ENCODE measurements at places on chromosomes 16 and 17.

- no peak for DNase-seq
Measured at GRCh38 chr16:25258861-25259179, 1.2 kb upstream of the ZKSCAN2 start.

- DNase-seq: no peak
Measured at GRCh38 chr16:52101246-52101645, 445.7 kb downstream of the TOX3 start.

- DNase-seq: no peak
Measured at GRCh38 chr17:32102172-32102571, 40.1 kb upstream of the RHOT1 start.

GRCh38 chr16:67437513-67437912 is 6.6 kb downstream of the HSD11B2 start:
- no peak for DNase-seq

GRCh38 chr16:22915003-22915402 is 101.0 kb downstream of the HS3ST2 start:
- no peak for DNase-seq

GRCh38 chr16:64406770-64407181 is 715.1 kb downstream of the CDH11 start:
- DNase-seq: no peak

- DNase-seq: no peak
Measured at GRCh38 chr17:3870871-3871306, 22.0 kb downstream of the CAMKK1 start.

DNA sequence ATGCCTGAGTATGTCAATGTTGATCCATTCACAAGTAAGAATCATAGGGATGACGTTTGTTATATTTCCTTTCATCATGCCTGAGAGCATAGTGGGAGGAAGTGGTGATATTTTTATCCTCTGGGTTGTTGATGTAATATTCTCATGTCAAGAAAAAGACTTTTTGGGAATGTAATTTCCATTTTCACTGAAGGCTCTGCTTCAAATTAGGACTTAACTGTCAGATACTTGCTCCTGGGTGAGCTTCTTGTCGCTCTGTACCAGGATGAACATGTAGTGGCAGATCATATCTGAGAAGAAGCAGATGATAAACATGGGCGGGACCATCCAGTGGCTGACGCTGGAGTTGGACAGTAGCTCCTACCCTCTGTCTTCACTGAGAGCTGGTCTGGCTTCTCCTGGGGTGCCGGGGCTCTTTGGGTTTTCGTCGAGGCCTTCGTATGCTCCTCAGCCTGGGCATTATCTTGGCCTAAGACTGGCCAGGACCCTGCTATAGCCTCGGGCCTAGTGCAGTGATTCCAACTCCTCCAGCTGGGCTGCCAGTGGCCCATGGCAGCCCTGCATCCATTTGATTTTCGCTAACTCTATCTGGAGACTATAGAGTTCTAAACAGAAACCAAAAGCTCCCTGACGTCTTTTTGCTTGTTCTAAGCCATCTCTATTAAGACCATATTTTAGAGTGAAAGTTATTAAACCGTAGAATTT is 19.7 kb downstream of the CYB5B start:
- DNase-seq: peak; percentile 32

- no peak for DNase-seq
Measured at GRCh38 chr16:51500306-51500705, 349.2 kb upstream of the SALL1 start.

GRCh38 chr17:62674841-62675240 is 47.4 kb downstream of the MRC2 start:
- DNase-seq: no peak

GRCh38 chr17:33492731-33493265 is 199.7 kb upstream of the ASIC2 start:
- DNase-seq: no peak

- DNase-seq: peak; percentile 20
Measured at GRCh38 chr16:4212934-4213296, 29.0 kb downstream of the SRL start.

DNA sequence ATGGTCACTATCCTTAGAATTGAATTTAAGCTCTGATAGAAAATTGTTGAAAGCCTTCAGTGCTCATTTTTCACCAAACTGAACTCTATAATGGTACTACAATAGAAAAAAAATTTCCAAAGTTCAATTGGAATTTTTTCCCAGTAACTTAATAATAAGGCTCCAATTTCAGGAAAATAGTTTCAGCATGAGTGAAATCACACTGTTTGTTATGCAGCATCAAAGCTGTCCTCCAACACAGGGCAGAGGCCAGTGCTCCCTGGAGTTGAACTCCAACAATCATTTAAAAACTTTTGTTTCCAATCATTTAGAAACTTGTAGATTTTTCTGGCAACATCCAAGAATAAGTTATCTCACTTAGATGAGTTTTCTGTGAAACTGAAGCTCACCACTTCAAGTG is 103.1 kb upstream of the HSBP1 start:
- DNase-seq: no peak

- DNase-seq: peak; percentile 94
Measured at GRCh38 chr17:8153525-8153956, 1.3 kb upstream of the PER1 start.

- no peak for DNase-seq
Measured at GRCh38 chr16:48556243-48556912, 53.6 kb downstream of the N4BP1 start.

GRCh38 chr17:39599665-39600231 is 8.0 kb downstream of the NEUROD2 start:
- no peak for DNase-seq

DNA sequence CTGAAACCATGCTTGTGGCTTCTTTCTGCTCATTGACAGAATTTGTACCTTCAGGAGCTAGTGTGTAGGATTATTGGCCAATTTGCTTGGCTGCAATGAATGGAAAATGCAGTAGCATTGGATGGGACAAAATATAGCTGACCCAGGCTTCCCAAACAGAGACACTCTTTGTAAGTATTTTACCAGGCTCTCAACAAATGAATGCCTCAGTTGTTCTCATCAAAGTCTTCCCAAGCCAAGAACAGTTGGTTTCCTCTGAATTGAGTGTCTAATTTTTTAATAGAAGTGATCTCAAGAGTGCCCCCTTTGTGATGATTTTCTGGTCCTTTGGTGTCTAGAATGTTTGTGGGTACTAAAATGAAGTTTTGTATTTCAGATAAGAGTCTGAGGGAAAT is 140.9 kb downstream of the SHISA9 start:
- DNase-seq: no peak

GRCh38 chr17:12646761-12647422 is 18.8 kb upstream of the MYOCD start:
- DNase-seq: no peak

GRCh38 chr17:66795486-66795885 is 39.4 kb upstream of the CACNG5 start:
- DNase-seq: no peak

DNA sequence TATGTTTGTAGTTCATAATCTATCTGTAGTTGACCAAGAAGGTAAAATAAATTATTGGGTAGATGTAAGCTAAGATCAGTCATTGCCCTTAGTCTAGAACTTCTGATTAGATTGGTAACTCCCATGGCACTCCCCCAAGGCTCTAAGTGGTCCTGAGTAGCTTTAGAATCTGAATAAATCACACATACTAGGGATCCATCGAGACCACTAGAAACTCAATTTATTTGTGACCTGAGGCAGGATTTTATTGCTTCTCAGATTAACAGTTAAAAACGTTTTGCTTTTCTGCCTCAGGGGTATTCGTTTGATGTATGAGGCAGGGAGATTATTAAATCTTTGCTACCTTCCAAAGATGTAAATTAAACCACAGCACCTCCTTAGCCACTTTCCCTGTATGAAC is 24.9 kb downstream of the CMTR2 start:
- DNase-seq: no peak

DNA sequence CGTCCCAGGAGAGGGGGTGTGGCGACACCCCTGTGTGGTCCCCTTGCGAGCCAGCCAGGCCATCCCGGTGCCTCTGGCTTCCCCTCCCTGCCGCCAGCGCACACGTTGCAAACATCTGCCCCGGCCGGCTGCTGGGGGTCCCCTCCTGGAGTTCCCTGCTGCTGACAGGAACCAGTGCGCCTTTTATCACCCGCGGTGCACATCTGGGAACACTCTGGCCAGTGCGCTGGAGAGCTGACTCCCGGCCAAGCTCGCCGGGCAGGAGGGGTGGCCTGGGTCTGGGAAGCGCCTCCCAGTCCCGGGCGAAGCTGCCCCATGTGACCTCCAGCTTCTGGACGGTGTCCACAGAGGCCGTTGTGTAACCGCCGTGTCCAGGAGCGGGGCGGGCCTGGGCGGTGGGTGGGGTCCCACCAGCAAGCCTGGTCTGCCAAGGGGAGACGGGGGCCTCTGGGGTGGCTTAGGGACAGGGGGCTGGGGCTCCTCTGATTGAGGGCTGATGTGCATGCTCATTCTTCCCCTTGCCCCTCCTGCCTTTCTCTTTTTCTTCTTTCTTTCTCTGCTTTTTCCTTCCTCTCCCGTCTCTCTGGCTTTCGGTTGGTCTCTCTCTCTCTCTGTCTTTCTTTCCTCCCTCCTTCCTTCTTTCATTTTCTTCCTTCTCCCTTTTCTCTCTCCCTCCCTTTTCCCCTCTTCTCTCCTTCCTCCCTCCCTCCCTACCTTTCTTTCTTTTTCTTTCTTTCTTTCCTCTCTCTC is 25.2 kb upstream of the CIBAR2 start:
- DNase-seq: peak; percentile 92

DNA sequence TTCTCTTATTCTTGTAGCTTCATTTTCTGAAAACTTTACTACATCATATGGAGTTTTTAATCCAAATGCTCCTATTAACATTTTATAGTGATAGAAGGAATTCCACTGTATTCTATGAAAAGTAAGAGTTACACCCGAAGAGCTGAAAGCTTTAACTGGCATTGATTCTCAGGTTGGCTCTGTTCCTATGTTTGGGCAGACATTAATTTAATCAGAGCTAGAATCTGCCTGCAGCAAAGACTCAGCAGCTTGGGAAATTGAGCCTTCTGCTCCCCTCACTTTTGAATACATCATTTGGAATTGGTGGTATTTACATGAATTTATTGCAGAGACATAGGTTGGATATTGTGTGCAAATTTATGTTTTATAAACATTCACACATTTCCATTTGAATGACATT is 1494.7 kb downstream of the CDH8 start:
- DNase-seq: no peak

DNA sequence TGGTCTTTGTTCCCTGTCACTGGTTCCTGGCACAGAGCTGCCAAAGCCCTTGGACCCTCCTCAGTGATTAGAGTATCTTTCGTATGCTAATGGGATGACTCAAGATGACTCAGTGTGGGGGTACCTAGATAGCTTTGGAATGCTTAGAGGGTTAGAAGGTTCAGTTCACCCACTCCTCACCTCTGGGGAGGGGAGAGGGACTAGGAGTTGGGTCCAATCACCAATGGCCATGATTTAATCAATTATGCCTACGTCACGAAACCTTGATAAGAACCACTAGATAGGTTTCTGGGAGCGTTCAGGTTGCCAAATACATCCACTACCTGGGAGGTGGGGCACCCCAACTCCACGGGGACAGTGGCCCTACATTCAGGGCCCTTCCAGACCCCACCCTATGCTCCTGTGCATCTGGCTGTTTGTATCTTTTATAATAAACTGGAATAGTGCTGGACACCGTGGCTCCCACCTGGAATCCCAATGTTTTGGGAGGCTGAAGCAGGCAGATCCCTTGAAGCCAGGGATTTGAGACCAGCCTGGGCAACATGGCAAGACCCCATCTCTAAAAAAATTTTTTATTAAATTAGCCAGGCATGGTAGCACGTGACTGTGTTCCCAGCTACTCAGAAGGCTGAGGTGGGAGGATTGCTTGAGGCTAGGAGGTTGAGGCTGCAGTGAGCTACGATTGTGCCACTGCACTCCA is 29.2 kb upstream of the LITAF start:
- no peak for DNase-seq

GRCh38 chr17:73588891-73589290 is 55.4 kb downstream of the SDK2 start:
- no peak for DNase-seq

GRCh38 chr17:21008160-21008915 is 34.5 kb downstream of the USP22 start:
- no peak for DNase-seq

GRCh38 chr17:50060951-50061712 is 5.2 kb downstream of the ITGA3 start:
- DNase-seq: no peak

- DNase-seq: peak; percentile 93
Measured at GRCh38 chr16:85514598-85515318, 98.4 kb upstream of the GSE1 start.

DNA sequence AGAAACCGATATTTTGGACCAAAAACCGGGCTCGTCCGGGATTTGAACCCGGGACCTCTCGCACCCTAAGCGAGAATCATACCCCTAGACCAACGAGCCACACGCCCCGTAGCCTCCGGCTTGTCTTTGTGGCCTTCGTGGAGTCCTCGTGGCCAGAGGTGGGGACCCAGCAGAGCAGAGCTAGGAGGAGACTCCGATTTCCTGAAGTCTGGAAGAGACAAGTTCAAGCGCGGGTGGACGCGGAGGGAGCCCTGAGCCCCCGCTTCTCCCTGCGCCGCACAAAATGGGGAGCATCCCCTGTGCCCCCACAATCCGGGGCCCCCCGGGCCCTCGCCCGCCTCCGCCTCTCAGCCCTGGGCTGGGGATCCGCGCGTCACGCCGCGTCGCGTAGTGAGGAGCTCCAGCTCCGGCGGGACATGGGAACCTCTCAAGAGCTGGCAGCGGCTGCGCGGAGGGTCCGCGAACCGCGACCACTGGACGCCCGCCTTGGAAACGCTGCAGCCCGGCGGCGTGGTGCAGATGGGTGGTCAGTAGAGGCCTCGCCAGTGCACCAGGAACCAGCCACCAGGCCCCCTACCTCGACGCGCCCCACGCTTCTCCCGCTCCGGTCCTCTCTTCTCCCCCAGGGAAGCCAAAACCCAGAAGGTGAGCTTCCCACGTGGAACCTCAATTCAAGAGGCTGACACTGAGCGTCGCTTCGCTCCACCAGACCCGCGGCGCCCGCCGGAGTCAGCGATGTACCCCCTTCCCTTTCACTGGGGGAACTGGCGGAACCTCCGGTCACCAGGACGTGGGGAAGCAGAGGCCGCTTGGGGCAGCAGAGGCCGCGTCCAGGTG is 5.2 kb upstream of the OR1F1 start:
- no peak for DNase-seq

DNA sequence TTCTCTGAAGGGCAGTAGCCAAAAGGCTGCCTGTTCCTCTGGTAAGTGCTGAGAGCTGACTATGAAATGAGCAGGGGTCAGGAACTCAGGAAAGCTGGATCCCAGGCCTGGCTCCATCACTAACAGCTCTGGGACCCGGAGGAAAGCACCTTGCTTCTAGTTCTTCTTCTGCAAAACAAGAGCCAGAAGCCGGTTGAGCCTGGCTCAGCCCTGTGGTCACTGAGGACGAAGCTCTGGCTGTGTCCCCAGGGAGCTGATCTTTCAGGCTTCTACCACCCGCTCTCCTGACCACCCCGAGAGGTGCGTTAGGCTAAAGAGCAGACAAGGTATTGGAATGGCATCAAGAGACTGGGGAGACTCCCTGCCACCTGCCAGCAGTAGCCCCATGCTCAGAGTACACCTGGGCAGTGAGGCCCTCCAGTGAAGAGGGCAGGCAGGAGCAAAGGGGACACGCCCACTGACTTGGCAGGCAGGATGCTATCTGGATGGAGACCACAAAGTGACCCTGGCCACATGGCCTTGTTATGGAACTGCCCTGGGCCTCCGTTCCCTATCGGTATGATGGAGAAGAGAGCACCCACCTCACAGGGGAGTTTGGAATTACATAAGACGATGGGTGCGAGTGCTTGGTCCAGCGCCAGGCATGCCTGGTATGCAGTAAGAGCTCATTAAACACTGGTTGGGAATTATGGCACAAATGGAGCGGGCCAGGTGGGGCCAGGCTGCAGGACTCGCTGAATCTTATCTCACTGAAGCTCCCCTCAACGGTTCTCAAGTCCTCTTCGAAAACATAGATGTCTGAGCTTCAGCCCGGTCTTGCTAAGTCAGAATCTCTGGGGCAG is 61.4 kb downstream of the COG7 start:
- DNase-seq: no peak
